ENCODE measurements at places on chromosomes 4 and X.
A peak's percentile ranks its signal among the peaks of the same experiment; 100 is the strongest.

DNA sequence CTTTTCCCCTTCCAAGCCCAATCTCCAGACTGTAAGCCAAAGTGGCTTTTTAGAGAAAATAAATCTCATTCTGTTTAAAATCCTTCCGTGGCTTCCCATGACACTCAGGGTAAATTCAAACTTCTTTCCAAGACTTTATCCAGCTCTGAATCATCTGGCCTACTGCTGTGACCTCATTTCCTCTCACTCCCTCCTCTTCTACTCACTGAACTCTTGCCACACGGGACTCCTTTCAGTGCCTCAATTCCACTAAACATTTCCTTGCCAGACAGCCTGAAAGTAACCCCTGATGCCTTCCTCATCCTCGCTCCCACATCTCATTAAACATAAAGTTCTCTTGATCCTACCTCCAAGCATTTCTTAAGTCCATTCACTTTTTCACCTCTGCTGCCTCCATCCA lies 27.8 kb upstream of the RNF128 start:
- DNase-seq = no peak

DNA sequence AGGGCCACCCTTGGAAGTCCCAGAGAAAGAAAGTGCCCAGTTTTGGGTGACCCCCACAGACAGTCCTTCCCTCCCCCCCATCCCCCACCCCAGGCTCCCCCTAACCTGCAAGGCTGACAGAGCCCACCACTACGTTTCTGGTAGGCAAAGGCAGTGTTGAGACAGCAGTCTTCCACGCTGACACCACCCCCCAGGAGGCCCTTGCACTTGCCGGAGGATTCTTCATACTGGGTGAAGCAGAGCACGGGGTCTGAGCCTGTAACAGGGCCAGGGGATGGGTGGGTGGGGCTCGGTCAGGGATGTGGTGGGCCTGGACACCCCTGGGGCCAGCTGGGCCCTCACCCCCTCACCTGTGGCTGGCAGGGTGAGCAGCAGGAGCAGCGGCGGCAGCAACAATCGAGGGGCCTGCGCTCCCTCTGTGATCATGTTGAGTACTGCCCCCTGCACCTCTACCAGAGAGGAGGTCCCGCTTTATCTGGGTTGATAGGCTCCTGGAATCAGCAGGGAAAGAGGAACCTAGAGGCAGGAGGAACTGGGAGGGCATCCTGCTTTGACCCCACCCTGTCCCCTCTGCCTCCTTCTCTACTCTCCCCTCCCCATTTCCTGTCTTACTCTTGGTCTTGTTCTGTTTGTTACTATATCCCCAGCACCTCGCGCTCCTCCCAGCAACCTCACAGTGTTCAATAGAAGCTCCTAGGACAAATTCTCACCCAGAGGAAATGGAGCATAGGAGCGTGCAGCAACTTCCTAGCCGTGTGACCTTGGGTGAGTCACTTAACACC lies at the start of gene CFP:
TSS of gene CFP (minus strand) at position 512 of the 782 bp plus-strand sequence. CDS start at position 426, 86 bp downstream.
- DNase-seq = no peak

- DNase-seq = no peak
Observed at GRCh38 chr4:105509714-105510113, 35.9 kb upstream of the PPA2 start.

- no peak for DNase-seq
Observed at GRCh38 chrX:18578546-18578945, 93.4 kb downstream of the RS1 start.

DNA sequence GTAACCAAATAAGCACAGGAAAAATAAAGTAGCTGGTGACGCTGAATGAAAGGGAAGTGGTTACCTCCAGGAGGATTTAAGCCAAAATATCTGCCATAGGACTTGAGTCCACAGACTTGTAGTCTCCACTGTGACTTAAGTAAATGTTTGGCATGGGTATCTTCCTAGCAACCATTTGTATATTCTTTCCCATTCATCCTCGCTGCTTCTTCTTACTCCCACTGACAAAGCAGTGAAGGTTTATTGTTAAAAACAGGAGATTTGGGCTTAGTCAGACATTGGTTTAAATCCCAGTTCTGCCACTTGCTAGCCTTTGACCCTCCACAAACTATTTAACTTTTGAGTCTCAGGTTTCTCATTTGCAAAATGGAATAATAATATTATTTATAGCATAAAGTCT lies 22.3 kb downstream of the COL4A6 start:
- no peak for DNase-seq

- DNase-seq = no peak
Observed at GRCh38 chr4:41510179-41510578, 27.8 kb upstream of the LIMCH1 start.

GRCh38 chr4:16722416-16722815 lies 176.0 kb downstream of the LDB2 start:
- DNase-seq = no peak

DNA sequence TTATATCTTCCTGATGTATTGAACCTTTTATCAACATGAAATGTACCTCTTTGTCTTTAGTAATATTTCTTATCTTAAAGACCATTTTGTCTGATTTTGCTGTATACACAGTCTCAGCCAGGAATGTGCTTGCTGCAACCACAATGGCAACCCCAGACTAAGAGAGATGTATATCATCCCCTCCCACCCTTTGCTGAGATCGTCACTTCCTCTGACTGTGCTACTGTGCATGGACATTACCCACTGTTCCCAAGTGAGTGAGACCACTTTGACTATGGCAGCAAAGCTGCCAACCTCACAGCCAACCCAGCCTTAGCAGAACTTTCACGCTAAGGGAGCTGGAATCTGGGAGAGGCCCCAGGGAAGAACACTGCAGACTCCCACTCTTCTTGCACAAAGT lies 46.0 kb downstream of the EIF2S3 start:
- no peak for DNase-seq

GRCh38 chr4:79472693-79473438 lies 64.8 kb upstream of the GK2 start:
- no peak for DNase-seq

DNA sequence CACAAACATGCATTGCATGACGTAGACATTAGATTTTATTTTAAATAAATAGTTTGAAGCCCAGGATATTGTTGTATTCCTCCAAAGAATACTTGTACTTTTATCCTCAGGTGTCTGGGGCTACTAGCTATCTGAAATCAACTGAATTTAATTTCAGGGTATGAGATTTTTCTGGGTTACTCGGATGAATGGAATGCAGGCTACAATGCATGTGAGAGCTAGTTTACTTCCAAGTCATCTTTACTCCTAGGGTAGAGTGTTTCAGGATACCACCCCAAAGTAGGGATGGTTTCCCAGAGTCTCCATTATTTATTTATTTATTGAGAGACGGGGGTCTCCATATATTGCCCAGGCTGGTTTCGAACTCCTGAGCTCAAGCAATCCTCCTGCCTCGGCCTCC lies 66.4 kb downstream of the HPRT1 start:
- DNase-seq = no peak

DNA sequence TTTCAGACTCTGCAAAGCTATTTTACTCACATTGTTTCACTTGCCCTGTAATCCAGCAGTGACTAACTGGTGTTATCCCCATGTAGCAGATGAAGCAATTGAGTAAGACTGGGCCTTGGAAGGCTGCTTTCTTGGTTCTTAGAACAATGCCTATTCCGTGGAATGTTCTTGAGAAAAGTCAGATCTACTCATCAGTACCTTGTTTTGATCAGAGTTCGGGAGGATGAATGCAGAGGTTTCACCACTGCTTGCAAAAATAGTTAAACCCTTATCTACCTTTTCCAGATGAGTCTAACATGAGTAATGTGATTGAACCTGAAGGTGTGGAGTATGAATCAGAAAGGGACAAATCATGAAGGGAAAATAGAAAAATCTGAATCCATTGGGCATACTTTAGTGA lies 1.8 kb downstream of the MAOB start:
- no peak for DNase-seq

GRCh38 chrX:68648960-68649359 lies 1.5 kb downstream of the STARD8 start:
- no peak for DNase-seq

GRCh38 chrX:40247848-40248622 lies 150.3 kb upstream of the BCOR start:
- DNase-seq = no peak

DNA sequence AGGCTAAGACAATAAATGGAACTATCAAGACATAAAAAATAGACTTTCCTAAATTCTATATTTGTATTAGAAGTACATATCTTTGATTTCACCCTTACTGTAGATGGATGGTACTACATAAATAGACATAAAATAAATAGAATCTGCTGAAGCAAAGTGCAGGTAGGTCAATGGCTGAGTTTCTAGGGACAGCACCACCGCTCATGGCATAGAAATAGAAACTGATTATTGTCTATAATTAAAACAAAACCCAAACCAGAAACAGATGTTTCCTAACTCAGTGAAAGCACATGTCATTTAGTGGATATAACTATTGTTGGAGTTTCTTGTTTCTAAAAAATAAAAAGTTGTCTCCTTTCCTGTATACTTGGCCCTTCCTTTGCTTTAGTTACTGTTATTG lies 387.3 kb upstream of the ADGRL3 start:
- DNase-seq = no peak

GRCh38 chr4:128653527-128654444 lies 155.7 kb upstream of the JADE1 start:
- no peak for DNase-seq

DNA sequence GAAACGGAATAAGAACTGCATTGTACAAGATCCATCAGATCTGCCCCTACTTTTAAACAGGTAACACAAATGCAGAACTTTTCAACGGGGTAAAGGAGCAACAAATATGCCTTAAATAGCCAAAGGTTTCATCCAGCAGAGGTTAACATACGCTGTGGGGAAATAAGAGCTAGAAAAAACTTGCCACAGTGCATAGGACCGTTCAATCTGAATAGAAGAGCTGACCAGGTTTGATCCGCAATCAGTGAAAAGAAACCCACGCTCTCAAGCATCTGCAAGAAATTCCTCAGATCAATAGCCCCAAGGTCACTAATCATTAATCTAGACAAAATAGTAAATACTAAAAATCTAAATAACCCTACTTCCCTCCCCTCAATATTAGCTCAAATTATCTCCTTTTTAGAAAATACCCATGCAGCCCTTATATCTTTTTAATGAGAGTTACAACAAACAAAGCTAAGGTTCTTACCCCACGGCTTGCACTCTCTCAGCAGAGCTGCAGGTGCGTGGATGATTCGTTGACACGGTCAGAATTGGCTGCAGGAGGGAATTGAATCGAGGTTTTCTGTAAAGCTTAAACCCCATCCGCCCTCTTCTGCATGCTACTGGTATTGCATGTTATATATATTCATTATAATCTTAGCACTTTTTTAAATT lies at the start of gene TLR10:
TSS of gene TLR10 (minus strand) at position 539 of the 657 bp plus-strand sequence. CDS start 7,400 bp downstream, outside the sequence.
- peak; percentile 12 for DNase-seq

- no peak for DNase-seq
Observed at GRCh38 chr4:189613207-189613606, 327.5 kb upstream of the FRG1 start.
